ENCODE measurements at places on chromosomes 13 and 19.

- no peak for DNase-seq
These were observed 60.5 kb downstream of the CCNE1 start for GRCh38 chr19:29872224-29872731.

GRCh38 chr19:48844472-48844871 is 8.2 kb upstream of the HSD17B14 start:
- DNase-seq, result no peak

DNA sequence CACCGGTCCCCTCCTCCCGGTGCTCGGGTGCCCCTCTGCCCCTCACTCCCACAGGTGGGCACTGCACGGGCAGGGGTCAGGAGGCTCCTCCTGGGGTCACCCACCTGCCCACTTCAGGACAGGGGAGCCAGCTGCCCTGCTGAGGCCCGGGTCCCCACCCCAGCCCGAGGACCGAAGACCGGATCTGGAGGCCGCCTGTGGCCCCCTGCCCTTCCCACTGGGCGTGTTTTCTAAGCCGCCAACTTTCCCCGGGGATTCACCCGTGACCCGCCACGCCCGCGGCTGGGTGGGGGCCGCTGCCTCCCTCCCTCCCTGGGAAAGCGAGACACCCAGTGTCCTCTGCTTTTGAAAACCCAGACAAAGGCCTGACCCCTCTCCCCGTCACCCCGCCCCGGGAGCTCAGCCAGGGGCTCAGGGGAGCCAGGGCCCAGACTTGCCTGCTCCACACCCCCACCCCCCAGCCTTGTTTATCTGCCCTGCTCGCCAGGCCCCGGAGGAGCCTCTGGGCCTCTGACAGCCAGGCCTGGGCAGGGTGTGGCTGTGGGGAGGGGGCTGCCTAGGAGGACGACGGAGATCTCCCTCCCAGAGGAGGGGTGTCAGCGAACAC is 1.3 kb downstream of the PALM start:
- no peak for DNase-seq

DNA sequence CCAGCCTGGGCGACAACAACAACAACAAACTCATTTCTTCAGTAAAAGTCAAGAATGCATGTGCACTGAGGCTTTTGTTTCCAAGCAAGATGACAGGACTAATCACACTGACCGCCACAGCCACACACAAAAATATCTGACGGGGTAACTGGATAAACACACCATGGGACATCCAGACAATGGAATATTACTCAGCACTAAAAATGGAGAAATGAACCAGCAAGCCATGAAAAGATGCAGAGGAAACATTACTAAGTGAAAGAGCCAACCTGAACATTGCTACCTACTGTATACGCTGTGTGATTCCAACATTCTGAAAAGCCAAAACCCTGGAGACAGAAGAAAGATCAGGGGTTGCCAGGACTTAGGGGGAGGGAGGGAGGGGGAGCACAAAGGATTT is 36.7 kb downstream of the FAAP24 start:
- DNase-seq, result no peak

GRCh38 chr13:61734683-61735082 is 319.0 kb upstream of the PCDH20 start:
- DNase-seq, result no peak

DNA sequence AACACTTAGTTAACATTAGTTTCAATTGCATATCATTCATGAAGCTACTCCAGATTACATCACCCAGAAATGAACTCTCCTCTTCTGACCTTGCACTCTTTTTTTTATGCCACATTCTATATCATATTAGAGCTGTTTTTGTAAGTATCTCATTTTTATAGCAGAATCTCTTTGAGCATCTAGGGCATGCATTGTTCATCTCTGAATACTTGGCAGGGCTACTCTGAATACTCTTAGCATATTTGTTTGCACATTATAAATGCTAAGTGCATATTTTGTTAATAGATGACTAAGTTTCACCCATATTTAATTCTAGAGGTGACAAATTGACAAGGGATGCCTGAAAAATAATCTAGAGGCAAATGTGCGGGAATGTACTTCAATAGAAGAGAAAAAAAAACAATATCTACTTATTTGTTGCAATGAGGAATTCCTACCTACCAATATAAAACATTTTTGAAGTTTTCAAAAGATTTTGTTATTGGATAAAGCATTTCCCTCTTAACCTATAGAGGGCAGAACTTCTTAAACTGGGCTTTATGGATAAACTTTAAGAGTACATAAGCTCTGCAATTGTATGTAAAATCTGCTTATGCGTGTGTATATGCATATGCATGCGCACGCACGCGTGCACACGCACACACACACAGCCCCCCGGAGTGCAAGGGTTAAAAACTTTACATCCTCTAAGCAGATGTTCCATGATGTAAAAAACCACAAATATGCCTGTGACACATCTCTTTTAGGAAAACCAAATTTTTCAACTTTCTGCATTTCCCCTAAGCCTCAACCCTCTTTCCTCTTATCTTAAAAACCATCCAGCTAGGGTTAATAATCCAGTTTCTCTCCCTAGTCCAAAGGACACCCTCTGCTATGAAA is 73.0 kb upstream of the OXGR1 start:
- DNase-seq, result no peak

Measured in activated T-cell treated with anti-CD3 and anti-CD28 coated beads for 24 hours (primary cell).